ENCODE measurements at places on chromosomes 7 and 10. TPM values are rescaled to one million over a fixed set of nuclear protein-coding genes. Genes with fewer than 3 reads are reported as not detected.

Gene GTF2IRD2
- 8.8 TPM for total RNA-seq

GRCh38 chr10:76984559-76985443 lies 652.8 kb downstream of the KCNMA1 start:
- peak; percentile 86 for DNase-seq

- no peak for DNase-seq
These were observed 134.5 kb downstream of the CPED1 start for GRCh38 chr7:121123032-121123431.

Gene GBX1
- total RNA-seq: 0.27 TPM

DNA sequence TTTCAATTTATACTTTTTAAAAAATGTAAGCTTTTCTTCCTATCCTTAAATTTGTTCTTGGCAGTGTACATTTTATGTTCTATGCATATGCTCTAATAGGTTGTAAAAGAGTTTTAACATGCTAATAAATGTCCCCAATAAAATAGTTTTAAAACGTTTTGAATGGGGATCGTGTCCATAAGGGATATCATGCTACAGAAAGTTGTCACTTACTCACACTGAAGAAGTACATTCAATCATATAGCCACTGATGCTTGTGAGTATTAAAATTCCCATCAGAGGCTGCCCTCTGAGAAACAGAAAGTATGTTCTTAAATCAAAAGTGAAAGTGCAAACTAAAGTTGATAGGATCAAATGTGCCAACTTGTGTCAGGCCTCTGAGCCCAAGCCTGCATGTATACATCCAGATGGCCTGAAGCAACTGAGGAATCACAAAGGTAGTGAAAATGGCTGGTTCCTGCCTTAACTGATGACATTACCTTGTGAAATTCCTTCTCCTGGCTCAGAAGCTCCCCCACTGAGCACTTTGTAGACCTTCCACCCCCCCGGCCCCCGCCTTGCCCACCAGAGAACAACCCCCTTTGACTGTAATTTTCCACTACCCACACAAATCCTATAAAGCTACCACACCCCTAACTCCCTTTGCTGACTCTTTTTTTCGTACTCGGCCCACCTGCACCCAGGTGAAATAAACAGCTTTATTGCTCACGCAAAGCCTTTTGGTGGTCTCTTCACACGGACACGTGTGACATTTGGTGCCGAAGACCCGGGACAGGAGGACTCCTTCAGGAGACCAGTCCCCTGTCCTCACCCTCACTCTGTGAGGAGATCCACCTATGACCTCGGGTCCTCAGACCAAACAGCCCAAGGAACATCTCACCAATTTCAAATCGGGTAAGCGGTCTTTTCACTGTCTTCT lies 877 bp upstream of the NOD1 start:
- DNase-seq: no peak

- DNase-seq: no peak
These were observed 11.8 kb downstream of the NT5C3A start for GRCh38 chr7:33050535-33051318.

DNA sequence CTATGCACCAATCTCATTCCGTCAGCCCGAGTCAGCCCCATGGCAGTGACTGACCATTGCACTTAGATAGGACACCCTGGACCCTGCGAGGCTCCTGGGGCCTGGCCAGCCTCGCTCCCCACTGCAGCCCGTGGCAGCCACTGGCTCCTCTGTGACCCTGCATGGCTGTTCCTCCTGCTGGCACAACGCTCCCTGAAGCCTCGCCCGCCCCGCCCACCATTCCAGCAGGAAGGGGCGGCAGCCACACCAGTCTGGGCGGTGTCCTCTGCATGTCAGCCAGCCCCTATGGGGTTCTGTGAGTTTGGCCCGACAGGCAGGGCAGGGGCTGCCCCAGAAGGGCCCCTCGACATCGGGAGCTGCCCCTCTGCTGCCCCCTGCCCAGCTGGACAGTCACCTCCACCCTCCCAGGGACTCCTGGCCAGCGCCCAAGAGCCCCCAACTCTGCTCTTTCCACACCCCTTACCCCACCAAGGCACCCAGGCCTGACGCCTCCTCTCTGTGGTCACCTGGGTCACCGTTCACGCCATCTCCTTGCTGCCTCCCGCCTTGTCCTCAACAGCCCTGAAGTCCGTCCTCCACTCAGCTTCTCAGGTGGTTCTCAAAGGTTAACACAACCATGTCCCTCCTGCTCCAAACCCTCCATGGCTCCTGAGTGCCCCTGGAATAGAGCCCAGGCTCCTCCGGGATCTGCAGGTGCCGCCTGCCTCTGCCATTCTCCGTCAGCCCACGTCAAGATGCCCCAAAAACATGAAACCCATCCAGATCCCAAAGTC lies 103.5 kb downstream of the MICALL2 start:
- DNase-seq: peak; percentile 12
